ENCODE measurements at places on chromosomes 16 and 17.

GRCh38 chr17:66459811-66460270 lies 157.4 kb downstream of the PRKCA start:
- no peak for DNase-seq

- DNase-seq, result no peak
Observed at GRCh38 chr16:58187092-58187491, 10.8 kb downstream of the CSNK2A2 start.

GRCh38 chr17:27635275-27635823 lies 4.4 kb downstream of the LGALS9 start:
- no peak for DNase-seq

DNA sequence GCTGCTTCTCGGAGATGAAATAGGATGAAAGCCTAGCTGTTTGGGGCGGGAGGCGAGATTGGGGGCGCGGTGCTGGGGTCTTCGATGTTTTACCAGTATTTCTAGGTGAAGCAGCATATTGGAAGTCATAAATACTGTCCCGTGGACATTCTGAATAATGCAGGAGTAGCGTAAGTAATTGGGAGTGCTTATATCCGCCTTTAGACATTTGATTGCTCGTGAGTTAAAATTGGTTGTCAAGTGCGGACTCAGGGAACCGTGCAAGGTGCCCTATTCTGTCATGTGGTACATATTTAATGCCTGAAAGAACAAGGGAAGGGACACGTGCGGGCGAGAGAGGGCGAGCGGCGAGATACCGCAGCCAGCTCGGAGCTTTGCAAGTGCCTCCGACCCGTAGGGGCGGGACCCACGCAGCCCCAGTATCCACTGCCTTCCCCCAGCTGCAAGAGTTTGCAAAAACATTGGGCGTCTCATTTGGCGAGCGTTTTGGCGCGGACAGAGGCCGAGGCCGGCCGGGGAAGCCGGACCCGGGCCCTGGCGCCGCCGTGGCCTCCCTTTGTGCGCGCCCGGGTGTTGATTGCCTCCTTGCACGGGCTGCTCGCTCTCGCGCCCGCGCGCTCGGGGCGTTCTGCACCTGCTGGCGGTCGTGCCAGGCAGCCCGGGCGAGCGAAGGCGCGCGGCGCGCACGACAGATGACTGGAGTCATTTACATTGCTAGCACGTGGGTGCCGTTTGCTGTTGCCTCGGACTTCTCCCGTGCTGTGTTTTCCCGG lies 849.8 kb upstream of the RBFOX1 start:
- no peak for DNase-seq

- no peak for DNase-seq
Observed at GRCh38 chr17:351449-351738, 1.2 kb downstream of the RPH3AL start.

GRCh38 chr17:61321344-61321743 lies 78.3 kb upstream of the TBX2 start:
- no peak for DNase-seq

- DNase-seq, result no peak
Observed at GRCh38 chr16:17235147-17235815, 235.5 kb downstream of the XYLT1 start.

GRCh38 chr16:25553711-25554436 lies 137.9 kb upstream of the HS3ST4 start:
- no peak for DNase-seq

DNA sequence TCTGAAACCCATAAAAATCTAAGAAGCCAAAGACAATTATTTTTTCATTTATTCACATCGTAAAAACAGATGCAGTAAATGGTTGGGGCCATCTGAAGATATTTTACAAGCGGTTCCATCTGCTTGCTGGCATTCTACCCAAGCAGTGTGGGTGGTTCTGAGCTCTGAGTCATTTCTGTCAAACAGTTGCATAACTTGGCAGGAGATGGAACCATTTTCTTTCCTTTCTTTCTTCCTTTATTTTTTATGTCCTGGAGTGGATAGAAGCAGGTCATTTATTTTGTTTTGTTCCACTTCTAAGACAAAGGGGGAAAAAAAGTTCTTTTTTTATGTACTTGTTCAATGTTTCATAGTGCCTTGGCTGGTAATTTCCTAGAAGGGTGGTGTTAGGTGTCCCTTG lies 1151.9 kb upstream of the GOT2 start:
- no peak for DNase-seq

DNA sequence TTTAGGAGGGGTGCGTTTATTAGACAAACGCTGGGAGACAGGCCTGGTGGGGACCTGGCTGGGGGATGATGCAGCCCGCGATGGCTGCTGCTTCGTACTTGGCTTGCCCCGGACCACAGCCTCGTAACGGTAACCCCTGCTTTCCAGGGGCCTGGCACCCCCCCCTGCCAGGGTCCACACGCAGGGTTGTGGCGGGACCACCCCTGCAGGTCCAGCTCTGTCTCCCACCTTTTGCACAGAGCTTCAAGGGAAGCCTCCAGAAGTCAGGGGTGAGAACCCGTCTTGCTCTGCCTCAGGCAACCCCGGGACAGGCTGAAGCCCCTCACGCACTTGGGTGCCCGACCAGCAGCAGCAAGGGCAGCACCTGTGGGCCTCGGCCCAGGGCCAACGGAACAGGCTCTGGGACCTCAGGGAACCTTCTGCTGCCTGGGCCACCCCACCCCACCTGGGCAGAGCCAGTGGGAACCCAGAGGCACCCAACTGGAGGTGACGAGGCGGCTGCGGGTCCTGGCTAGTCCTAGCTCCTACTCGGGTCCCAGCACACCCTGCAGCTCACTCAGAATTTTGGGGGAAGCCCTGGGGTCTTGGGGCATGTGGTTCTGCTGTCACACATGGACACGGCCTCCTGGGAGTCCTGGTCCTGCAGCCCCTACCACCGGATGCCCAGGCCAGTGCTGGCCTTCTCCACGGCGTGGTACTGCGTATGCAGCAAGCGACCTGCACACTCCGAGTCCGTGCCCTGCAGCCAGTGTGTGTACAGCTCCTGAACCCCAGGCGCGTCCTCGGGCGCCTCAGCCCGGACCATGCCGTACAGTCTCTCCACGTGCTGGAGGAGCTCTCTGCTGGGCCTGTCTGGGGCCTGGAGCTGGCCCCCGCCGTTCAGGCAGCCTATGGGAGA lies 3.1 kb downstream of the HAGHL start:
- DNase-seq, result no peak

DNA sequence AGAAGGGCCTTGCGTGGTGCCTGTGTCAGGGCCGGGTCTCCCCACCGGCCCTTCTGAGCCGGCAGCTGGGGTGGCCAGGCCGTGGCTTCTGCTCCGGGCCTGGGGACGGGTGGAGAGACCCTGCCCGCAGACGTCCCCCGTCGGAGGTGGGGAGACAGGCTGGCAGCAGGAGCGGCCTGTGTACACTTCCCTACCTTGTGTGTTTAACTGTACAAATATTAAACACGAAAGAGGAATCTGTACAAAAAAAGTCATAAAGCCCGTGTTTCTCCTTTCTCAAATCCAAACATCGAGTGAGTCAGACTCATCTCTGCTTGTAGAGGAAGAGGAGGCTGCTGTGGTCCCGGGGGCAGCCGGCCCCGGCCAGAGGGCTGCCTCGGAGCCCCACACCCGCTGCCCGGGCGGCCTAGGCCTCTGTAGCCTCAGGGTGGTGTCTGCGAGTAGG lies 2.0 kb downstream of the CACNA1H start:
- no peak for DNase-seq

DNA sequence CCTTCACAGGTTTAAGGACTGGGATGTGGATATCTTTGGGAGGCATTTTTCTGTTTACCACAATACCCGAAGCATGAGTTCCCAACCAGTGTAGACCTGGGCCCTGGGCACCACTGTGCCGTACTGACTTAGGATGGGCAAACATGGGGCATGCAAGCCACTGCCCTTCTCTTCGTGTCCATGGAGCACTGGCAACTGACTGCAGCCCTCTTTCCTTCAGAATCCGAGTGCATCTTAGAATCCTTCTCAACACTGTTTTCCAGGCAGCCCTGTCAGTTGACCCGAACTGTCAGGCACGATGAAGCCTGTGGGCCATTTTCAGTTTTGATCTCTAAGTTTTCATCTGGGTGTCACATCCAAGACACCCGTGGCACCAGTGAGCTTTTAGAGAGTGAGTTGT lies 59.2 kb downstream of the SHISA6 start:
- DNase-seq, result no peak

DNA sequence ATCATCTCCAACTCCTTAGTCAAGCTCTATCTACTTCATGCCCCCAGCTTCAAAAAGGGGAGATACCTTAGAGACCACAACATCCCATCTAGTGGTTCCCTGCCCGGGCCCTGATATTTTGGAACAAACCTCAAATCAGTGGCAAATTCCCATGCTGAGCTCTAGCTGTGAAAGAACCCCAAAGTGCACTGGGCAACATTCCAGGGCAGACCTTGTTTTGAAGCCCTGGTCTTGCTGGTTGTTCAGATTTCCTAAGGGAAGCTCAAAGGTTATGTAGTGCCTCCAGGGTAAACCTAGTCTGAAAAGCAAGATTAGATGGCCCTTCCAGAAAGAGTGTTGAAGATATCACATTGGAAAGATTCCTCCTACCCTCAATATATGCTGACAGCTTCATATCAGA lies 16.3 kb downstream of the FAM117A start:
- DNase-seq, result no peak

GRCh38 chr16:48574766-48575165 lies 35.2 kb downstream of the N4BP1 start:
- no peak for DNase-seq

- no peak for DNase-seq
Observed at GRCh38 chr16:75064403-75065148, 52.0 kb downstream of the LDHD start.

DNA sequence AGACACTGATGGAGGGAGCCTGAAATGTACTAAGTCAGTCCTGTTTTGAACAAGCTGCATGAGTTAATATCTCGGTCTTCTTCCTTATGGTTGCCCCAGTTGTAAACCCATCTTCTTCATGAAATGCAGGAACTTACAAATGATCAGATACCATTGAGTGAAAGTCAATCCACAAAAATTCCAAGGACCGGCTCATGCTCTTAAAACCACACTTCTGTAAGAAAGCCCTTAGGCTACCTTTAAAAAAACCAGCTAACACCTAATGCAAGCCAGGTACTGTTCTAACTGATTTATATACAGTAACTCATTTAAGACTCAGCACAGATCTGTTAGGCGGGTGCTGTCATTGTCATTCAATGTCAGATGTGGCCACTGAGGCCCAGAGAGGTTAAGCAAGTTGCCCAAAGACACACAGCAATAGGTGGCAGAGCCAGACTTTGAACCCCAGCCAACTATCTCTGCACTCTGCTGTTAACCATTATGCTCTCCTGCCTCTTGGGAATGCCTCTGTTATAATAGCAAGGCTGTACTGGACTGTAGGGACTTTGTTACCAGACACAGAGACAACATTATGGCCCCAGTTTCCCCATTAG lies 93.4 kb downstream of the C16orf95 start:
- no peak for DNase-seq

- DNase-seq, result no peak
Observed at GRCh38 chr17:81258292-81258691, 19.2 kb downstream of the NDUFAF8 start.

- DNase-seq, result no peak
Observed at GRCh38 chr16:50151756-50152155, 1.4 kb upstream of the TENT4B start.

GRCh38 chr16:20023190-20023589 lies 50.5 kb downstream of the GPR139 start:
- no peak for DNase-seq

DNA sequence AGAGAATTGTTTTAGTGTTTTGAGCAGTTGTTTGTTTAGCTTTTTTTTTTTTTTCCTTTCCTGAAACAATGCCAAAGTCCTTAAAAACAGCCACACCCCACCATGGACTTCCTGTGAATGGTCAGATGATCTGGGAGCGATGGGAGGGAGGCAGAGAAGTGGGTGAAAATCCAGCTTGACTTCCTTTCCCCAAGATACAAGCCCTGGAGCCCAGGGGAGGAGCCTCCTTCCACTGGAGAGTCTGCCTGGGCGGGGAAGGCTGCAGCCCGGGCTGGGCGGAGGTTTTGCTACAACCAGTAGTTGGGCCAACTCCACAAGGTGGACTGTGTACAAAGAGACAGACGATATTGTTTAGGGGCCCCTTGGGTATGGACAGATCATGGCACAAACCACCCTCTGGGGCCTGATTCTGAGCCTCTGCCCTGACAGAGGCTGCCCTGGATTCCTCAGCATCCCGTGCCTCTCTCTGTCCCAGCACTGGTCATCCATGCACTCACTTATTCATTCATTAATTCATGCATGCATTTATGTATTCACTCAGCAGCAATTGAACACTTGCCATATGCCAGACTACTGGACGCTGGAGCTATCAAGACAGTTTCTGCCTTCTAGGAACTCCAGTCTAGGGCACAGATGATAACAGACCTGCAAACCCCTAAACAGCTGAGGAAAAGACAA lies 29.8 kb downstream of the WSB1 start:
- no peak for DNase-seq

- no peak for DNase-seq
Observed at GRCh38 chr17:47243737-47244598, 9.7 kb upstream of the ITGB3 start.

- no peak for DNase-seq
Observed at GRCh38 chr17:64150237-64151015, 20.5 kb upstream of the ERN1 start.

DNA sequence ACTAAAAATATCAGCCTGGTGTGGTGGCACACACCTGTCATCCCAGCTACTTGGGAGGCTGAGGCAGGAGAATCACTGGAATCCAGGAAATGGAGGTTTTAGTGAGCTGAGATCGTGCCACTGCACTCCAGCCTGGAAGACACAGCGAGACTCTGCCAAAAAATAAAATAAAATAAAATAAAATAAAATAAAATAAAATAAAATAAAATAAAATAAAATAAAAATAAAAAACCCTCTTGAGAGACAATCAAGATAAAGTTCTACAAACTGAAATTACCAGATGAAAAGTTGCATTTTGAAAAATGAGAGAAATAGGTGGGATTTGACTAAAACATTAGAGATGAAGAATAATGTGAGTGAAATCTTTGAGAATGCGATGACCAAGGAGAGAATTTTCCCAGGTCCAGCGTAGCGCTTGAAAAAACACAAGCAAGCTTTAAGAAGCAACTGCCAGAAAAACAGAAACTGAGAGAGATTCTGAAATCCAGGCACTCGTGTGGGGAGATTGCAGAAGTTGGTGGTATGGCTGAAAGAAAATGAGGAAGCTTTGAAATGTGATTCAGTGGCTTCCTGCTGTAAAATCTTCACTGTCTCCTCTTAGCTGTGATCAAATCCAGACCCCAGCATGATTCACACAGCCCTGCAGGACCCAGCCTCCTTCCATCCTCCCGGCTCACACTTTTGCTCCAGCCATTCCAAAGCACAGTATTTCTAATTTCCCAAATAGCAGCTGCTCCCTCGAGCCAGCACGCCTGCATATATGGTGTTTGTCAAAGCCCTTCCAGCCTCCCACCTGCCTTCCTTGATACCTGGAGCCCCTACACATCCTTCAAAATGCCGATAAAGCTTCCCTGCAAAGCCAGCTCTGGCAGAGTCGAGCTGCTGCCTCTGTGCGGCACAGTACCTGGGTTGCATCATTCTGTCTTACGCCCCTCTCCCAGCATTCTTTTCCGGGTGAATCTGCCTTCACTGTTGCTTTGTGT lies 8.2 kb upstream of the CD300E start:
- no peak for DNase-seq

GRCh38 chr16:89019511-89019910 lies 42.5 kb upstream of the CBFA2T3 start:
- no peak for DNase-seq
